ENCODE measurements at places on chromosomes 12 and 14.
A peak's percentile ranks its signal among the peaks of the same experiment; 100 is the strongest.

- DNase-seq, result peak; percentile 100
These were observed 26.8 kb upstream of the PEX5 start for GRCh38 chr12:7162691-7163114.

- DNase-seq, result no peak
These were observed 700 bp downstream of the SLC35E3 start for GRCh38 chr12:68746572-68747180.

DNA sequence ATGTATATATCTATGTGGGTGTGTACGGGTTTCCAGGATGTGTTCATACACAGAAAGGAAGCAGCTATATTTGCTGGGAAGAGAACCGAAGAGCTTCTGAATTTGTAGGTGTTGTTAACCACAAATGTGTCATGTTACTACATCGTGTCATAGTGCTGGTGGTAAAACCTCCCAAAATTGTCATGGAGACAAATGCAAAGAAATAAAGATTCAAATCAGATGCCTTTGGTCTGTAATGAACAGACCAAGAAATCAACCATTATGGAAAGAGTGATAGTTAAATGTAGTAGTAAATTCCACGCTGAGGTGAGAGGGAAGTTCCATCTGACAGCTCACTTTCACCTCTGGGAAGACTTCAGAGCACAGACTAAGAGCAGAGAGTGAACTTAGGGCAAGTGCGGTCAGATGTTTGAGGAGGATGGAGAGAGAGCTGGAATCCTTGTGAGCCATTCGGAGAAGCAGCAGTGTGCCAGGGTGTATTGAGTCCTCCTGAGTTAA is 487.5 kb downstream of the TMEM121 start:
- no peak for DNase-seq

DNA sequence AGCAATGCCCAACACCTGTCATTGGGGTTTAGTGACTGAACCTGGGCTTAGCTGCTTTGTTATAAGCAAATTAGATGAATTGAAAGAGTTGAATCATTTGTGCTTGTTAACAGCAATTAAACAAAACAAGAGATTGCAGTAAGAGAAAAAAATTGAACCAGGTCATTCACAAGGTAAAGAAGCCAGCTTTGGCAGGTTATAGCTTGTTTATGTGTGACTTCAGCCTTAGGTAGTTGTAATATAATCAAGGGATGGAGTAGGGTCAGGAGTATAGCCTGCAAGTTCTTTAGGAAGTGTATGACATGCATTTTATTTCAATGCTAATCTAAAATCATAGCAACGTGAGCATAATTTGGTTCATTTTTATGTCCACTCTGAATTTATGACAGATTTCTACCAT is 63.4 kb upstream of the PLEKHG3 start:
- DNase-seq, result no peak

DNA sequence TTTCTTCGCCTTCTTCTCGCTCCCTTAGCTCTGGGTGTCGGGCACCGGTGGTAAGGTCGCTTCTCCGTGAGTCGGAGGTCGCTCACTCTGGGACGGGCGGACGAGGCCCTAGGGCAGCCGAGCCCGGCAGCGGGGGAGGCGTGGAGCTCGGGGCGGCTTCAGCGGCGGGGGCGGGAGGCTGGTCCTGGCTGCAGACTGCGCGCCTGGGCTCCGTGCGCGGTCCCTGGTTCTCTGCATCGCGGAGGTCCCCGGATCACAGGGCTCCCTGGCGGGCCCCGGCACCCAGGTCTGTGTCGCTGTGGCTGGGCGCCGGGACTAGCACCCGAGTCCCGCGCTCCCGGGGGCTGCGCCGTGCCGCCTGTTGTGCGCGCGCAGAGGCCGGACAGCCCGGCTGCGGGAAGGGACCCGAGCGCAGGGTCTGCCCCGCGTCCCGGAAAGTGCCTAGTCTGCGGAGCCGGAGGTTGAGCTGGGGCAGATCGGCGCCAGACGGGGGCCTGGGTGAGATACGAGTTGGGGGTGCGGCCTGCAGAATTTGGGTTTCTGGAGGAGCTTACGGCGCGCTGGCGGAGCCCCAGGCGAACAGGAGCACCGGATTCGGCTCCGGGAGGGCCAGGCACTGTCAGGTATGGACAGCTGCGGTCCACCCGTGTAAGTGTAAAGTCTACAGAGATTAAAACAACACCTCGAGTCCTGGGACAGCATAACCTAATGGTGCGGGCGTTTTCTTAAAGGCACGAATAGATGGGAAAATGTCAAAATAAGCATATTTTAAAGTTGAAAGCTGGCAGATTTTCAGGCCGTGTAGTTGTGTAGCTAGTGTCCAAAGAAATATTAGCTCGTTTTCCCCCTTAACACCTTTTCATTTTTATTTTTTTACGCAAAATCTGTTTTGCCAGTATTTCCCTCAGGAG is 713 bp downstream of the FRMD6 start:
- peak; percentile 68 for DNase-seq

- no peak for DNase-seq
These were observed 114.9 kb downstream of the PDZRN4 start for GRCh38 chr12:41302979-41303403.

DNA sequence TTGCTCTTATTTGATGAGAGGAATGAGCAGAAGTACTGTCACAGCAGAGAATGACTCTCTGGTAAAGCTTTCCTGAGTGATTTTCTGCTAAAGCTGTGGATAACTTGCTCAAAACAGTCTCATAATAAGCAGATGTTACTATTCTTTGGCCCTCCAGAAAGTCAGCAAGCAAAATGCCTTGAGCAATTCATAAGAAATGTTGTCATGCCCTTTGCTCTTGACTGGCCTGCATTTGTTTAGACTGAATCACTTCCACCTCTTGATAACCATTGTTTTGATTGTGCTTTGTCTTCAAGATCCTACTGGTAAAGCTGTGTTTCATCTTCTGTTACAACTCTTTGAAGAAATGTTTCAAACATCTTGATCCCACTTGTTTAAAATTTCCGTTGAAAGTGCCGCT is 457.9 kb upstream of the FOXG1 start:
- no peak for DNase-seq

GRCh38 chr12:49615725-49616124 is 7.6 kb upstream of the PRPF40B start:
- DNase-seq, result no peak

DNA sequence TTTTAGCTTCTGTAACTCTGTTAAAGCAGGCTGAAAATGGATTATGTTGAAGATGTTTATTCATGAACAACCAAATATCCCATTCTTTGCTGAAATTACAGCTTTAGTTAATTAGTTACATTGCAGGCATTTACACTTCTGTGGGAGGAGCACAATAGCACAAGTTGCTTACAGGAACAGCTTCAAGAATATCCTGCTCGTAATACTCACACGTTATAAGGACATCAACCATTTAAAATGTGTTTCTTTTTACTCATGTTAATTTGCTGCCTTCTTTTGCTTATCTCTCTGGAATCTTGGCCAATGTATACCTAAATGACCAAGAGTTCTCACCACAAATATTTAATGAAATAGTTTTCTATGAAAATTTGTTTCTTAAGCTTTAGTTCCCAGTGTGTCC is 305.2 kb upstream of the SYT1 start:
- no peak for DNase-seq

- DNase-seq, result no peak
These were observed 460.2 kb downstream of the RAD51B start for GRCh38 chr14:68279777-68280233.

DNA sequence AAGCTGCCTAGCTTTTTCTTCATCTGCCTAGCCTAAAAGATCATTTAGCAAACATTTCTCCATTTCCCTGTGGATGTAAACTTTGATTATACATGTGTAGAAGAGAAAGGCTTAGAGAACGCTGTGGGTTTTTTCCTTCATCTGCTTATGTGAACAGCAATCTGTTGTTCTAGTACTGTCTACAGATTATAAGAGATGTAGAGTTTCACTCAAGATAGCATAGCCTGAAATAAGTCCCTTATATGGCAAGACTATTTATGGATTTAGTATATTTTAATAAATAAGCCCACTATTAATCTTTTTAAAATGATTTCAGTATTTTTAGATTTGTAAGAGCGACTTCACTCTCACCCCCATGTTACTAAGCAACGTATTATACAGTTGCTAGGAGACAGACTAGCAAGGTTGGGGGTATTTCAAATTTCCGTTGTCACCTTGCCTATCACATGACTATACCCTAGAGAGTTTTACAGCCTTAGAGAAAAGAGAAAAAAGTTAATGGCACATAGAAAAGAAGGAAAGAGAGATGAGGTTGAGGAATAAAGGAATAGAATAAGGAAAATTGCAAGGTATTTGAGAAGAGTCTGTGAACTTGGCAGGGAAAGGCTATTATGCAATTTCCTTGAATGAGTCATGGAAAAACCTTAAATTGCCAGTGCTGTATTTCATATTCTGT is 12.2 kb upstream of the TUBA1A start:
- DNase-seq, result peak; percentile 92

GRCh38 chr12:14779834-14780233 is 23.4 kb downstream of the WBP11 start:
- DNase-seq, result no peak

GRCh38 chr12:98221243-98221808 is 294.1 kb upstream of the TMPO start:
- no peak for DNase-seq

DNA sequence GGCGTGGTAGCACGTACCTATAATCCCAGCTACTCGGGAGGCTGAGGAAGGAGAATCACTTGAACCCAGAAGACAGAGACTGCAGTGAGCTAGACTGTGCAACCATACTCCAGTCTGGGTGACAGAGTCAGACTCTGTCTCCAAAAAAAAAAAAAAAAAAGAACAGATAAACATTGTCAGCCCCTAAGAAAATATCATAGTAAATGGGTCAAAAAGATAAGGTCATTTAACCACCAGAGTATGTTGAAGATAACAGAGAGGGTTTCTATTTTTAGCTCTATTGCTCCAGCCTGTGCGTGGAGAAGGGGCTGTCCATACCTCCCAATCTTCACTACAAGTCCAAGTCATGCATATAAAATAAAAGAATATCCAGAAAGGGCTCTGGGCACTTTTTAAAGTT is 15.4 kb downstream of the LGMN start:
- no peak for DNase-seq

GRCh38 chr14:73630009-73630780 is 14.6 kb upstream of the DNAL1 start:
- DNase-seq, result no peak

GRCh38 chr12:77821699-77822203 is 8.9 kb upstream of the NAV3 start:
- DNase-seq, result no peak

- no peak for DNase-seq
These were observed 381.1 kb downstream of the SEC23A start for GRCh38 chr14:38721822-38722431.

DNA sequence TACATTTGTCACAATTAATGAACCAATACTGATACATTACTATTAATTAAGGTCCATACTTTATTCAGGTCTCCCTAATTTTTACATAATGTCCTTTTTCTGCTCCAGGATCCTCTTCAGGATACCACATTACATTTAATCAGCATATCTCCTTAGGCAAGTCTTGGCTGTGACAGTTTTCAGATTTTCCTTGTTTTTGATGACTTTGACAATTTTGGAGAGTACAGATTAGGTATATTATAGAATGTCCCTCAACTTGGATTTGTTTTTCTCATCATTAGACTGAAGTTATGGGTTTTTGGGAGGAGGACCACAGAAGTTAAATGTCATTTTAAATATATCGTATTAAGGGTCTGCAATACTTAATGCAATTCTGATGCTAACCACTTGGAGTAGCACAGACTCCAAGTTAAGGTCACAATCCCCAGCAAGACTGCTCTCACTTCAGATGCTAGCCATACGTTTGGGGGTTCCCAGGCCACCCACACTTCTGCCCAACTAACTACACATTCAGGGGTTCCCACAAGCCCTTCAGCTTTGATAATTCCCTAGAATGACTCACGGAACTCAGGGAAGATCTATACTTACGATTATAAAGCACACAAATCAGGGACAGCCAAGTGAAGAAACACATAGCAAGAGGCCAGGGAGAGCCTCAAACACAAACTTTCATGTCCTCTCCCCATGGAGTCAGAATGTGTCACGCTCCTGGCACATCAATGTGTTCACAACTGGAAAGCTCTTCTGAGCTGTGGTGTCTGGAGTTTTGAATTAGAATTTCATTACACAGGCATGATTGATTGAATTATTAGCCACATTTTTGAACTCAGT is 17.0 kb upstream of the NUBPL start:
- DNase-seq, result no peak

GRCh38 chr12:125402874-125403789 is 337.9 kb downstream of the AACS start:
- peak; percentile 28 for DNase-seq

DNA sequence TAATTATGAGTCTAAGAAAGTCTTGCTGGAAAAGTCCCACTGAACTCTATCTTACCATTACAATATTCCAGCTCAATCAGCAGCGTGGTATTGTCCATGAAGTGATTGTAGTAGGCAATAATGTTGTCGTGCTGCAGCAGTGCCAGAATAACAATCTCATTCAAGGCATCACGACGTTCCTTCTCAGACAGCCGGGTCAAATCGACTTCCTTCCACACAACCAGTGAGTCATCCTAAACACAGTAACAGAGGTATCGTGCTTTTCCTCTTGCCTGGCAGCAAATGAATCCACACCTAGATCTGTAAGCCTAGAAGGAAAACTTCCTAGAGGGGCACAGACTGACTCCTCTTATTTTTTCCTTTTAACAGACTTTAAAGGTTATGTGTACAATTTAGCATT is 2.9 kb downstream of the NEK9 start:
- DNase-seq, result no peak

DNA sequence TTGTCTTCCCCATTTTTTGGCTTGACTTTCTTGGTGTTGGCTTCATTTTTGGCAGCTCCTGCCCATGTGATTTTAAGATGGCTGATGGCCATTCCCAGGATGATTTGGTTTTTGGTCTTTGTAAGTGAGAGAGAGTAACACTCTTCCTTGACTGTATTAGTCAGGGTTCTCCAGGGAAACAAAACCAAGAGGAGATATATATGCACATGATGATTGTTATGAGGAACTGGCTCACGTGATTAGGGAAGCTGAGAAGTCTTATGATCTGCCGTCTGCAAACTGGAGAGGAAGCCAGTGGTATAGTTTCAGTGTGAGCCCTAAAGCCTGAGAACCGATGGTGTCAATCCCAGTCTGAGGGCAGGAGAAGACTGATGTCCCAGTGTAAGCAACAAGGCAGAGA is 146.6 kb downstream of the NRXN3 start:
- no peak for DNase-seq

- no peak for DNase-seq
These were observed 823.7 kb downstream of the AACS start for GRCh38 chr12:125888921-125889320.

DNA sequence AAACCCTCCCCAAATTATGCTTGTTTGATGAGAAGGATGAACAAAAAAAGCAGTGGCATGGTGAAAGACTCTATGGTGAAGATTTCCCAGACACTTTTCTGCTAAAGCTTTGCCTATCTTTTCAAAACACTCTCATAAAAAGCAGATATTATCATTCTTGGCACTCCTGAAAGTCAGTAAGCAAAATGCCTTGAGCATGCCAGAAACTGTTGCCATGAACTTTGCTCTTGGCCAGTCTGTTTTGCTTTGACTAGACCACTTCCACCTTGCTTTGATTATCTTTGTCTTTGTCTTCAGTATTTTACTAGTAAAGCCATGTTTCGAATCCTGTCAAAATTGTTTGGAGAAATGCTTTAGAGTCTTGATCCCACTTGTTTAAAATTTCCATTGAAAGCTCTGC is 110.4 kb downstream of the CNTN1 start:
- no peak for DNase-seq

GRCh38 chr14:68124979-68125731 is 305.6 kb downstream of the RAD51B start:
- DNase-seq, result no peak

GRCh38 chr14:43790681-43791080 is 716.4 kb downstream of the FSCB start:
- no peak for DNase-seq
